Stimulated activated CD4-positive, alpha-beta T cell treated with anti-CD3 and anti-CD28 coated beads, Interleukin-1b, Interleukin-23, amount 100 ng/mL, for 1 hour (primary cell): ENCODE measurements at places on chromosomes 7 and 10.

GRCh38 chr7:144019457-144019856, 19.3 kb downstream of the OR6B1 start:
- no peak for DNase-seq

GRCh38 chr10:33301097-33301789, 33.2 kb downstream of the NRP1 start:
- DNase-seq, result no peak

DNA sequence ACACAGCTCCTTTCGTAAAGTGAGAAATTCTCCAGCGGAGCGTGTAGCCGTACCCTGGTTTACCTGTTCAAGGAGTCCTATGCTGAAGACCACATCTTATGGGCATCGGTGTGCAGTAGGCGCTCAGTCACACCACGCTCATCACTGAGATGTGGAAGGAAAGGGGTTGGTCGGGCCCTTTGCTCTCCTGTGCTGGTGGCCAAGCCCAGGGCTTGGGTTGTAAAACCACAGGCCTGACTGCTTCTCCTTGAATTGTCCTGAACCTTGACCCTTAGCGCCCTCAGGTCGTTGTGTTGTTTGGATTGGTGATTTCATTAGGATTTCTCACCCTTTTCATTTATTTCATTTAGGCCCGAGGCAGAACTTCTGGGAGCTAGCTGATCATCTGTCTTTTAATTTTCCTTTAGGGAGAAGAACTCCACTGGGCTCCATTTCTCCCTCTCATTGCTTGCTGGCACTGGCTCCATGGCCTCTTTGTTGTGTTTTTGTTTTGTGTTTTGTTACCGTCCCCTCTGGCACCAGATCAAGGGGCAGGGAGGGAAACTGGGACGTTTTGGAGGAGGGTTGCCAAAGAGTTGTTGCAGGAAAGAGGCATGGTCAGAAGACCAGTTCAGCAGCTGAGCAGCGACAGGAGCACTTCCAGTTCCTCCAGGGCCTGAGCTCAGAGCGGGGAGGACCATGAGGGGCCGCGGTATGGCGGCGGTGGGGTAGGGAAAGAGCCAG, 511.4 kb upstream of the GALNT17 start:
- DNase-seq, result no peak

DNA sequence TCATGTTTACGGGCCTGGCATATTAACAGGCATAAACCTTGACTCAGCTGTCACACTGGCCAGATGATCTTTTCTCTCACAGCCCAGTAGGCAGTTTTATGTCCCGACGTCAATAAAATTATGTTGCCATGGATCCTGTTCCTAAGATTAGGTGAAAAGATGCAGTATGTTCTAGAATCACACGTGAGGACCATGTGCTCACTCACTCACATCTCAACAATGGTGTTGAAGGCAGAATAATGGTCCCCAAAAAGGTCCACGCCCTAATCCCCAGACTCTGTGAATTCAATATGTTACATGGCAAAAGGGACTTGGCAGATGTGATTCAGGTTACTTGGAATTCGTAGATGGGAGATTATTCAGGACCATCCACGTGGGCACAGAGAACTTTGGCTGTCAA, 3.5 kb downstream of the DOCK1 start:
- DNase-seq, result no peak

DNA sequence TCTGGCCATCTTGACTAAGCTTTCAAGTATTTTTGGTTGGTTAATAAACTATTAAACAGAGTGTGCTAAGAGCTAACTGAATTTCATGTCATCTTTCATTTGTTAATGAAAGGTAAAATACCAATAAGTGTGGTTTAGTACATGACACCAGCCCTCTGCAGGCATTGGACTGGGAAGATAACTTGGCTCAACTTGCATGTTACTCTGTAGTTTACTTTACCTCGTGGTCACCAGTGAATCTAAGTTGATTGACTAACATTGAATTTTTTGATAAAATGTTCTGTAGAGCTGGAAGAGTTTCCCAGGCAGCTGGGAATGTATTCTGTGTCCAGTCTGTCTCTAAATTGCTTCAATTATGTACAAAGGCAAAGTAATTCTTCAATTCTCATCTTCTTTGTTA, 49.9 kb downstream of the ASB4 start:
- no peak for DNase-seq
